Fibroblast of lung (primary cell): ENCODE measurements at places on chromosomes 12 and 14. TPM values are rescaled to one million over a fixed set of nuclear protein-coding genes. Genes with fewer than 3 reads are reported as not detected.

Gene MBIP
- polyA plus RNA-seq = 26.5 and 28.3 TPM in 2 replicates

Gene CCDC85C
- polyA plus RNA-seq = 4.6 and 8.3 TPM in 2 replicates

Gene SMAGP
- 20.5 and 43.7 TPM in 2 replicates for polyA plus RNA-seq

Gene WASHC3
- polyA plus RNA-seq = 85.3 and 97.5 TPM in 2 replicates

Gene ADAM21
- 0.36 and 0.79 TPM in 2 replicates for polyA plus RNA-seq

Gene WNT5B
- polyA plus RNA-seq = 46.9 and 86.1 TPM in 2 replicates

Gene SOX5
- polyA plus RNA-seq = 9.2 and 12.4 TPM in 2 replicates

Gene DBX2
- not detected in 2 replicates for polyA plus RNA-seq

Gene MYL2
- polyA plus RNA-seq = not detected in 2 replicates

Gene ESYT1
- 182 and 260 TPM in 2 replicates for polyA plus RNA-seq

Gene OR10G3
- not detected in 2 replicates for polyA plus RNA-seq

Gene C3AR1
- 0.34 and 0.37 TPM in 2 replicates for polyA plus RNA-seq

Gene TSPAN11
- polyA plus RNA-seq = 0.02 and 0.05 TPM in 2 replicates

Gene C14orf180
- polyA plus RNA-seq = not detected in 2 replicates

Gene LRP1-AS
- not detected in 2 replicates for polyA plus RNA-seq

Gene VWF
- 0.15 and 0.21 TPM in 2 replicates for polyA plus RNA-seq

Gene TAS2R46
- polyA plus RNA-seq = not detected in 2 replicates

Gene RDH5
- polyA plus RNA-seq = 11.1 and 16.7 TPM in 2 replicates

Gene TEAD4
- 14.3 and 15.4 TPM in 2 replicates for polyA plus RNA-seq

Gene OVCH1
- 0.06 and 0.29 TPM in 2 replicates for polyA plus RNA-seq

Gene AICDA
- polyA plus RNA-seq = not detected in 2 replicates

Gene TBC1D30
- 0.23 and 0.24 TPM in 2 replicates for polyA plus RNA-seq

Gene CCDC196
- polyA plus RNA-seq = not detected in 2 replicates

Gene P3H3
- 39.8 and 44.0 TPM in 2 replicates for polyA plus RNA-seq

Gene NPFF
- not detected in 2 replicates for polyA plus RNA-seq

Gene ACOT4
- polyA plus RNA-seq = 0.14 and 0.17 TPM in 2 replicates

Gene CLEC2A
- polyA plus RNA-seq = not detected in 2 replicates

Gene PMEL
- polyA plus RNA-seq = 0.41 and 0.84 TPM in 2 replicates

Gene TROAP
- polyA plus RNA-seq = 4.8 and 22.4 TPM in 2 replicates

Gene TAS2R20
- polyA plus RNA-seq = 0.06 and 0.22 TPM in 2 replicates

Gene DERA
- polyA plus RNA-seq = 51.1 and 51.5 TPM in 2 replicates

Gene A2ML1
- not detected in 2 replicates for polyA plus RNA-seq

Gene C12orf56
- 0.10 and 1.1 TPM in 2 replicates for polyA plus RNA-seq

Gene DTD2
- 25.1 and 25.4 TPM in 2 replicates for polyA plus RNA-seq

Gene MYH6
- not detected in 2 replicates for polyA plus RNA-seq

Gene KLRB1
- not detected in 2 replicates for polyA plus RNA-seq

Gene FGF6
- polyA plus RNA-seq = not detected in 2 replicates

Gene ZC2HC1C
- polyA plus RNA-seq = 0.88 and 0.90 TPM in 2 replicates

Gene NABP2
- polyA plus RNA-seq = 39.7 and 65.5 TPM in 2 replicates

Gene LRRC10
- polyA plus RNA-seq = not detected in 2 replicates

Gene CPNE8
- polyA plus RNA-seq = 9.8 and 10.1 TPM in 2 replicates

Gene METTL3
- 39.2 and 44.0 TPM in 2 replicates for polyA plus RNA-seq

Gene ERH
- 182 and 264 TPM in 2 replicates for polyA plus RNA-seq

Gene PTGER2
- polyA plus RNA-seq = 15.9 and 27.3 TPM in 2 replicates

Gene ANKRD33
- 0.17 TPM in 1 of 2 replicates, not detected in the other for polyA plus RNA-seq

Gene PSME1
- 221 and 266 TPM in 2 replicates for polyA plus RNA-seq

Gene PTGR2
- 5.6 and 5.7 TPM in 2 replicates for polyA plus RNA-seq

Gene ASCL1
- polyA plus RNA-seq = not detected in 2 replicates

Gene PAPOLA
- polyA plus RNA-seq = 140 and 141 TPM in 2 replicates

Gene RNASE2
- not detected in 2 replicates for polyA plus RNA-seq

Gene HPD
- 0.36 and 0.55 TPM in 2 replicates for polyA plus RNA-seq
